Transverse colon (tissue), 4 donors: ENCODE measurements at places on chromosomes 7 and 10. TPM values are rescaled to one million over a fixed set of nuclear protein-coding genes. Genes with fewer than 3 reads are reported as not detected.

GRCh38 chr7:49791088-49791741 lies 17.8 kb downstream of the VWC2 start:
- peak; percentile 26 for DNase-seq

DNA sequence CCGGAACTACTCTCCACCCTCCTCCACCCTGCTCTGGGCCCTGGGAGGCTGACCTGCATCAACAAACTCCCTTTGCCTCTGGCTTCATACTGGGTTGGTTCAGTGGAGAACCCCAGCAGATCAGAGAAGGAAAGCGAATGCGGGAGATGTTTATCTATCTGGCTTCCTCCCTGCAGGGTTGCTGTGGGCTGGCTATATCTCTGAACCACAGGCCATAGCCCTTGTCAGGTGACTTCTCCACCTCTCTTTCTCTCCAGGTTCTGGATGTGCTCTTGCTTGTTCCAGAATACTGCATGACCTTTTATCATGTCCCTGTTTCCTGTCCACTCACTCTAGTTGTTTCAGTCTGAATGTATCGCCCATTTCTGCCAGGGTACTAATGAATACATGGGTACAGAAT lies 51.7 kb upstream of the IFRD1 start:
- no peak for DNase-seq

DNA sequence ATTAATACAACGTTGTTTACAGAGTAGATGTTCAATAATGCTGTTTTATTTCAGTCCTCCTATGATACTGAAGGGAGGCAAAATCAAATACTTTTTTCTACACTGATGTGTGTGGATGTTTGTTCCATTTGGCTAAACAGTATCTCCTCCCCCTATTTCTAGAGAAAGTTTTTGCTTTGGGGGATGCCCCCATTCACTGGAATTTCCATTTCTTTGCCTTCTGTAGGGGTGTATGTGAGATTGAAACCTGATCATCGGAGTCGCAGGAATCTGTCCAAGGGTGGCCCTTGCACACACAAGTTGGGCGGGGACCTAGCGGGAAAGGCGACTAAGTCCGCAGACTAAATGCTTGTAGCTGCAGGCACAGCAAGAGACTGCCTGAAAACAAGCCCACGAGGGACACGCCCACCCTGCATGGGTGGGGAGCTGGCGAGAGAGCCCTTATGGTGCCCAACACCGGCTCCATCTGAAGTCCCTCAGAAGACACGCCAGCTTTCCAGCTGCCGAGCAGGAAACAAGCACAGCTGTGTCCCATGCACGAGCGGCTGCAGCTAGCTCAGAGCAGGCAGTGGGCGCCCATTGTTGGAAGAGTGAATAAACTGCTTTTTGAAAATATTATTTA lies 58.0 kb downstream of the ESYT2 start:
- no peak for DNase-seq

The TEX47 gene
- total RNA-seq: not detected

DNA sequence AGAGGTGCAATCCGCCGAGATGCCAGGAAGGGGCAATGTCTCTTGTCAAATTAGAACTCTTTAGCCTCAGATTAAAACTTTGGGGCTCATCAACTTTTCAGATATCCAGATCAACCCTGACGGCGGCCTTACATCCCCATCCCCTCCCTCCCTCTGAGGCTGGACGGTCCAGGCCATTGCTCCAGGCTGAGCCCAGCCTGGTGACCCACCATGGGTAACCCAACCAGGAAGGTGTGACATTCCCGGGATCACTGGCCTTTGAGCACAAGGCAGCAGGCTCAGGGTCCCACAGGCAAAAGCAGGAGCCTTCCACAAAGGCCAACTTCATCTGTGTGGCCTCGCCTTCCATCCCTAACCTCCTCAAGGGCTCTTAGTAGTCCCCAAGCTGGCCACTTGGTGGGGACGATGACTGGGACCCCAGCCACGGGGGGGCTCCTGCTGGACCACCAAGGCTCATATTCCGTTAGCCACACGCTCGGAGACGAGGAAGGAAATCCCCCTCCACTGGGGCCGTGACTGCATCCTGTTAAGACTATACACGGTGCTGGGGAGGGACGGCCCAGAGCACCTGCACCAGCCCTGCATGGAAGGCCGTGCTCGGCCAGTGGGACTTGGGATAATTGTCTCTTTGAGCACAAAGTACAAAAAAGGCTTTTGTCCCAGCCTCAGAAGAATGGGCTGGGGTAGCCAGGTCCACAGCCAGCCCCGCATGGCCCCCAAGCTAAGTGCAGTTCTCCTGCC lies 62.8 kb downstream of the ZRANB1 start:
- peak; percentile 4 for DNase-seq
